SK-N-SH (cell line): ENCODE measurements at places on chromosomes 1 and 21.
A peak's percentile ranks its signal among the peaks of the same experiment; 100 is the strongest.

- no peaks in the 10 kb centered on the region for H3K27me3 ChIP-seq
- no peak overlapping the region for H3K4me3 ChIP-seq
- H3K36me3 ChIP-seq: no peaks in the 10 kb centered on the region
These were observed 463.4 kb downstream of the CAMTA1 start for GRCh38 chr1:7248549-7249199.

DNA sequence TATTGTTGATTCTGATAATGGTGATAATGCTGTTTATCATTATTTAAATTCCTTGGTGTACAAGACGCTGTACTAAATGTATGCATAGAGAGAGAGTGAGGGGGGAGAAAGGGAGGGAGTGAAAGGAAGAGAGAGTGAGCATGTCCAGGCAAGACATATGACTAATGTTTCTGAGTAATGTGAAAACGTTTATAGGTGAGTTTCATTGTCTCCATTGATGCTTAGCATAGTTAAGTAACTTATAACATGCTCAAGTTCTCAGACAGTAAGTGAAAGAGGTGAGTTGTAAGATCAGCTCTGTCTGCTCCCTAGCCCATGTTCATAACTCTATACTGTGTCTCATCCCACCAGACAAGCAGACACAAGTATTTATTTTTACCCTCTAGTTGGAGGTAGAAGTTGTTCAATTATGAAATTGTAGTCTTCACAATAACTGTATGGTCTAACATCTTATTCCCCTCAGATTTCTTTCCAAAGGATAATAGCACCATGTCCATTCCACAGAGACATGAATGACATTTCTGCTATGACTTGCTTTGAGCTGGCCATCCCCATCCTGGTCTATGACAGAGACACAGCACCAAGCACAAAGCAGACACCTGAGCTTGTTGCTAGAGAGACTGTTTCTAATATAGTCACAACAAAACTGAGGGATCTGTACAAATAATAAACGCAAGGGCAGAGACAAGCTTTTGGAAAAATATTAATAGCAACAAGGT is 285.1 kb downstream of the CACNA1E start:
- H3K4me1 ChIP-seq: no peaks in the 10 kb centered on the region
- H3K27me3 ChIP-seq: no peaks in the 10 kb centered on the region
- H3K27ac ChIP-seq: no peak overlapping the region
- no peak overlapping the region for H3K4me3 ChIP-seq
- DNase-seq: no peak

GRCh38 chr1:72009173-72010093 is 272.9 kb downstream of the NEGR1 start:
- DNase-seq: no peak
- no peak overlapping the region for H3K4me3 ChIP-seq
- no peaks in the 10 kb centered on the region for H3K27me3 ChIP-seq
- H3K4me1 ChIP-seq: no peaks in the 10 kb centered on the region
- no peak overlapping the region for H3K27ac ChIP-seq
- H3K36me3 ChIP-seq: no peaks in the 10 kb centered on the region

DNA sequence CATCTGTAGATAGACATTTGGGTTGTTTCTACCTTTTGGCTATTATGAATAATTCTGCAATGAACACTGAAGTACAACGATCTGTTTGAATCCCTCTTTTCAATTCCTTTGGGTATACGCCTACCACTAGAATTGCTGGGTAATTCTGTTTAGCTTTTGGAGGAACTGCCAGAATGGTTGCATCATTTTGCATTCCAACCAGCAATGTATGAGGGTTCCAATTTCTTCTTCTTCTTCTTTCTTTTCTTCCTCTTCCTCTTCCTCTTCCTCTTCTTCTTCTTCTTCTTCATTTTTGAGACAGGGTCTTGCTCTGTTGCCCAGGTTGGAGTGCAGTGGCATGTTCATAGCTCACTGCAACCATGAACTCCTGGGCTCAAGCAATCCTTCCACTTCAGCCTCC is 13.8 kb upstream of the THEM5 start:
- H3K4me3 ChIP-seq: no peak overlapping the region

DNA sequence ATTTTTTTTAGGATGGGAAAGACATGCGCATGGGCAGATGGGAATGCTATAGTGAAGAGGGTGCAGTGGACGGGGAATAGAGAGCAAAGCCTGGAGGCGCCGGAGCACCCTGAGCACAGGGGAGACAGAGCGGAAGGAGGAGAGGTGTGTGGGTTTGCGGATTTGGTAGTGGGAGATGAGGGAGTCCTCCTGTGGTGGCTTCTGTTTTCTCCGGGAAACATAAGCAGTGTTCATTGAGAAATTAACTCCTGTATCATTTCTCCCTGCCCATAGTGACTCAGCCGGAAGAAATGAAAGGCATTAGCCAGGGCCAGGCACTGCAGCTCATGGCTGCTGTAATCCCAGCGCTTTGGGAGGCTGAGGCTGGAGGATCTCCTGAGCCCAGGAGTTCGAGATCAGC is 4.7 kb upstream of the PTPRF start:
- H3K27me3 ChIP-seq: no peaks in the 10 kb centered on the region
- no peaks in the 10 kb centered on the region for H3K36me3 ChIP-seq
- no peak overlapping the region for H3K27ac ChIP-seq
- H3K4me1 ChIP-seq: peaks cover 4% of the 10 kb centered on the region; the same call in 1 of the 2 replicates
- no peak overlapping the region for H3K4me3 ChIP-seq

DNA sequence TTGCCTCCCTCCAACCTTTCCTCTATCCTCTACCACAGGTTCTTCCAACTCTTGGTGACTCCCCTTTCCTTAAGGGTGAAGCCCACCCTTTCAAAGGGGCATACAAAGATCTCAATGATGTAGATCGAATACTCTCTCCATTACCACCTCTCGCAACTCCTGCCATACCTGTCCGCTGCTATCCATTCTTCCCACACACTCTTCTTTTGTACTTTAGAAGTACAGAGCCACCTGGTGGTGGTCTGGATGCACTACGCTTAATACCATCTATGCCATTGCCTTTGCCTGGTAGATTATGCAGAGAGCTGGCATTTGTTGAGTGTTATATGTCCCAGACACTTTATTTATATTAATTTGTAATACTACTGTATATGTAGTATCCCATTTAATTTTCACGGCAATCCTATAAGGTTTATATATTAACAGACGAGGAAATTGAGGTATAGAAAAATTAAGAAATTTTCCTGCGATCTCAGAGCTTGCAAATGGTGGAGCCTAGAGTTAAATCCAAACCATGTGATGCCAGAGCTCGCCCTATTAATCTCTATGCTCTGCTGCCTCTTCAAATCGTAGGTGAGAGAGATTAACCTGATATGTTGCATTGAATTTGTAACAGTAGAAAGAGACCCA is 22.9 kb downstream of the TSHB start:
- peak; percentile 61 for DNase-seq
- no peak overlapping the region for H3K27ac ChIP-seq
- H3K4me3 ChIP-seq: no peak overlapping the region
- H3K36me3 ChIP-seq: no peaks in the 10 kb centered on the region
